Stimulated activated CD4-positive, alpha-beta T cell treated with anti-CD3 and anti-CD28 coated beads, Interleukin-2, amount 100 ng/mL, for 48 hours (primary cell): ENCODE measurements at places on chromosomes 11 and 22.

DNA sequence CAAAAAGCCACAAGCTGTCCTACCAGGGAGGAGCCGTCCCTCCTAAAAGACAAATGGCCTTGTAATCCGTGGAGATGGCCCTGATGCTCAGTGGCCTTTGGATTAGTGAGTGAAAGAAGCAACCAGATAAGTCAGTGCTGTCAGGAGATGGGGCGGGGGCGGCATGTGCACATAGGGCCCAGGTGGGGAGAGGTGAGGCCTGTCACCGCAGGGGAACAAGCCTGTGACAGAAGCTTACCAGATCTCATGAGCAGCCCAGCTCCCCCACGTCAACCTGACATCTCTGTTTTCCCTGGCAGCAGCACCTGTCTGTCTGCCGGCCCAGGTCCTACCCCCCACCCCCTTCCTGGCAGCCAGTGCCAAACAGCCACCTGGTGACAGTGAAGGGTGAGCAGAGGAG is 162.6 kb downstream of the BUD13 start:
- DNase-seq: no peak

- DNase-seq: no peak
These were observed 107.4 kb downstream of the RASSF10 start for GRCh38 chr11:13116491-13116890.

GRCh38 chr11:26947379-26947844 is 46.5 kb upstream of the FIBIN start:
- no peak for DNase-seq

DNA sequence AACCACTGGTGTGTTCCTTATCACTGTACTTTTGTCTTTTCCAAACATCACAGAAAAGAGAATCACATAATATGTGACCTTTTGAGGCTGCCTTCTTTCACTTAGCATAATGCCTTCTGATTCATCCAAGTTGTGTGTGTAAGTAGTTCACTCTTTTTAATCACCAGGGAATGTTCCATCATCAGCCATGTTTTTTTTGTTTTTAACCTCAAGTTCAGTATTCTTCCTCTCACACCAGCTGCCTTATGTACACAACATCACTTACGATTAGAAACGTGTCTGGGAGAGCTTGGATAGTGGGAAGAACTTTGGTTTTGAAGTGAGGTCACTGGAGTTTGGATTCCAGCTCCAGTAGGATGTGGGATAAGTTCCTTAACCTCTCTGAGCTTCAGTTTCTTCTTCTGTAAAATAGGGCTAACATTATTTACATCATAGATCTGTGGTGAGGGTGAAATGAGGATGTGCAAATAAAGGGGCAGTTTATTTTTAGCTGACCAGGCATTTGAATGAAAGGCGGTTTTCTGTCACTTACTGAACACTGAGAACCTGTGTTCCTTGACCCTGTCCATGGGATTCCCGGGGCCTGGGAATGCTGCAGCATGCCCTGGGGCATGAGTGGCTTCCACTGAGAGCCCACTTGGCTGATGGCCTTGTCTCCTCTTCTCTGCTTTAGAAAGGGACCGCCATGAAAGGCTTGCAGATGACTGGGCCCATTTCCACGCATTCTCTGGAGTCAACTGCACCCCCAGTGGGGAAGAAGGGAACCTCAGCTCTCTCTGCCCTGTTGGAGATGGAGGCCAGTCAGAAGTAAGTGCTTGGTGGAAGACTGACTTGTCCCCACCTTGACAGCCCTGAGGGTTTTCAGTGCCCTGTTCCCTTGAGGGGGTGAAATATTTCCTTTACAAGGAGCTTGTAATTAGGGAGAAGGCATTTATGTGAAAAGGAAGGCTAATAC is 92.6 kb downstream of the DEPDC5 start:
- no peak for DNase-seq

DNA sequence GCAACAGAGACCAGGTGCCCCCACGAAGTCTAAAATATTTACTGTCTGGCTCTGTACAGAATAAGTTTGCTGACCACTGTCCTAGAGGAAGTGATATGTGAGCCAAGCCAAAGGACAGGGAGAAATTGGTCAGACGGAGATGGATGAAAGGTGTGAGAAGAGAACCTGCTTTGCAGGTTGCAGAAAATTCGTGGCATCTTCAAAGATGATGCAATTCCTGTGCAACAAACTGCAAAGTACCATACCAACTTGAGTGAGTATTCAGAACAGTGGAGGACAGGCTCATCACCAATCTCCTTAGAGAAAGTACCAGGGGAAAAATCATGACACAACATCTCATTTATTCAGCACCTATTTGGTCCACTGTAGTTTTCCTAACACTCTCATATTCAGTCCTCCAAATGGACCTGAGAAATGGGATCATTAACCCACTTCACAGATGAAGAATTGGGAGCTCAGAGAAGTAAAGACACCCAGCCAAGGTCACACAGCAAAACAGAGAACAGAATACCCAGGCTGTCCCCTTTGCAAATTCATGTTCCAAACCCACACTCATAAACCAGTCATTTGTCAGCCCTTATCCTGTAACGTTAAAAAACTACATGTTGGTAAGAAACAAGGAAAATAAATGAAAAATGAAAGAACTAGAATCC is 536.8 kb downstream of the MIAT start:
- no peak for DNase-seq

GRCh38 chr22:28938286-28938833 is 55.0 kb downstream of the ZNRF3 start:
- no peak for DNase-seq

- DNase-seq: no peak
These were observed 110.0 kb upstream of the GAL start for GRCh38 chr11:68574308-68574707.

DNA sequence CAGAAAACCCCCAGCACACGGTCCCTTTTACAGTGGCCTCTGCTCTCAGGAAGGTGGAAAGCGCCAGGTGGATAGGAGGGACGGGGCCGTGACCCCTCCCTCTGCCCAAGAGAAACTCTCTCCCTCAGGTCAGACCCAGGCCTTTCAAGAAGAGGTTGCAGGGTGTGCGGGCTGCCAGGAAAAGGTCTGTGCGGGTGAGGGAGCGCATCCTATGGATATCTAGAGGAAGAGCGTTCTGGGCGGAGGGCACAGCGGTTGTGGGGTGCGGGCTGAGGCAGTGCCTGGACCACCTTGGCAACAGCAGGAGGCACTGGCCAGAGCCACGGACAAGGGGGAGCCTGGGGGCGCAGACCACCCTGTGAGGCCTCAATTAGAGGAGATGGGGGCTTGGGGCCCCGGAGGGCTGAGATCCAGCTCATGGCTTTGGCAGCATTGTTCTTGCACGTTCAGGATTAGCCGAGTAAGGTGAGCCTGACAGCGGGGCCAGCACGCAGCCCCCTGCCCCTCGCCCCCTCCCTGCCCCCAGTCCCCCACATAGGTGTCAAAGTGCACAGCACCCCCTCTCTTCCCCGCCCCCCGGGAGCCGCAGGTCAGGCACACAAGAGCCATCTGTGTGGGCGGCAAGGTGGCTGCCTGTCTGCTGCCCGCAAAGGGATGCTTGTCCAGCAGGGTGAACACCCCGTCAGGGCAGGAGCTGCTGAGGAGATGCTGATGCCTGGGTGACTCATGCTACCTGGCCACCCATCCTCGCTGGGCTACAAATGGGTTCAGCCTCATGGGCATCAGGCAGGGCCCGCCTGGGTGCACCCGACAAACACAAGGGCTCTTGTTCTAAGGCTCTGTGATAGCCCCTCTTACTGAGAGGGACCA is 92.8 kb upstream of the KCNQ1OT1 start:
- no peak for DNase-seq

DNA sequence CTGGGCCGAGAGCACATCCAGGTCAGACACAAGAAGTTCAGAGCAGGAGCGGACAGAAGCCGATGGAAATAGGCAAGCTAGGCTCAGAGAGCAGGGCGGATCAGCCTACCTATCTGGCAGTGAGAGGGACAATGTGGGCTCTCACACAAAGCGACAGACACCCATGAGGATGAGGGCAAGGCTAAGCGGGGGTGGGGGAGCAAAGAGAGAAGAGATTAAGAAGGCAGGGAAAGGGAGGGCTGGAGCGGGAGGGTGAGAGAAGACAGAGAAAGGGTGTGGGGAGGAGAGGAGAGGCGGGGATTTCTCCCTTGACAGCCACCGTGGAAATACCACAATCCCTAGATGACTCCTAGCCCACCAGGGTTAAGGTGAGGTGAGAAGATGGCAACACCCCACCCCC is 57.9 kb downstream of the BUD13 start:
- no peak for DNase-seq

DNA sequence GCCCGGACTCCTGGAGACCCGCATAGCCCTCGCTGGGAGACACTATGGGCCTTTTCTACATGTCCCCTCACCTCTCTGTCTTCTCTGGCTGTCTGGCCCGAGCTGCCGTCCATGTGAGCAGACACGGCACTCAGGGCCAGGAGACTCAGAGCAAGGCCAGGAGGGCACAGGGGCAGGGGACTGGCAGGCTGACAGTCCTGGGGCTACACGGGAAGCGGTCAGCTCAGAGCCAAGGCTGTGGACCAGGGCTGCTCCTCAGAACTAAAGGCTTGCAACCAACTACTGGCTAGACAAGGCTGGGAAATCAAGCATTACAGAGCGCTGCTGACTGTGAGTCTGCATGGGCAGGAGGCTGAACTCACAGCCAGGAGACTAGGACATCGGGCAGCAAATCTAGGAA is 56.1 kb upstream of the CDON start:
- no peak for DNase-seq

DNA sequence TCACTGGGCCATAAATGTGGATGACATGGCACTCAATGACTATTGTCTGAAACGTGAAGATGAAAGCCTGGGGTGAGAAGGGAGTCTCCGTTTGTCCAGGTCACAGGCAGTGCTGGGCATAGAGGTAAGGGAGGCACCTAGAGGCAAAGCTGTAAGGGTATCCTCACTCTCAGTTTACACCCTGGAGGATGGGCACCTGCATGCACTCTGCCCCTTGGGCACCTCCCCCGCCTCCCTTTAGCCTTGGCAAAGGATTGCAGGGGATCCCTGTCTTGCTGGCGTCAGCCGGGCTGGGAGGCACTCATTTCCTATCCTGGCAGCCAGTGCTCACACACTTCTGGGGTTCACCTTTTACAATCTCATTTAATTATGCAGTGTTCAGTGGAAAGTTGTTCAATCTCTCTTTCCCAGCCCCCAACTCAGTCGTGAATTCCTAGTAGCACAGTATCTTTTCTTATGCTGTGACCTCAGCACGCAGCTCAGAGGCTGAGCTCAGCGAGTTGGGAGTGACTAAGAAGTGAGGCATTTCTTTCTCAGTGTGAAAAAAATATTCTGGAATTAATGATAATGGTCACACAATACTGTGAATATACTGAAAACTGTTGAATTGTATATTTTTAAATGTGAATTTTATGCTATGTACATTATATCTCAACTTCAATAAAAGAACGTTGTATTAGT is 866.6 kb downstream of the BRD1 start:
- no peak for DNase-seq

DNA sequence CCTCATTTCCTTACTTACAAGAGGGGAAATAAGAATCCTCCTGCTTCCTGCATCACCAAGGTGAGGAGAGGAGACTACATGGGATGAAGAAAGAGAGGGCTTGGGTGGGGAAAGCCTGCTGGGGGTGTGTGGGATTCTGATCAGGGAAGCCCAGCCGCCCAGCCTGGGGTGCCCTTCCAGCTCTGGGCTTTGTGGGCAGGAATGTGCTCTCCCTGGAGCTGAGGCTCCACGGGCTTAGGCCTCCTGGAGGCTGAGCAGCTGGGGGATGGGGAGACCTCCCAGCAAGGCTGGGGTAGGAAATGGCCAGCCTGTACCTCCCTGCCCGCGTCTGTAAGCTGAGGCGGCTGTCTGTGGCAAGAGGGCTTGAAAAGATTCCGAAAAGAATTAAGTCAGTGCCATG is 206.1 kb downstream of the GRIK4 start:
- no peak for DNase-seq

DNA sequence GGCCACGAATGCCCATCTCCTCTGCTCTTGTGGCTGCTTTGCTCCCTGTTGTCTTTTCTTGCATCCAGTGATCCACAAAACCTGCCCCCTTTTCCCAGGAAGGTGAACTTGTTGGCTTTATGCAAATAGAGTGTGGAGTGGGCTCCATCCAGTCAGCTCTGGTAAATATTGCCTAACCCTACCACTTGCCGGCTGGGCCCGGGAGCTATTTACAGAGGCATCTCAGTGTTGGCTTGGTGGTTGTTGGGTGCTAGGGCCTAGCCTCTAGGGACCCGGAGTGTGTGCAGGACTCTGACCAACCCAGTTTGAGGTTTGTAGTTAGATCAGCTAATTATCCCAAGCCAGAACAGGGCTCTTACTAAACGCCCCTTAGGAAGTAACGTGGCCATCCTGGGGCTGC is 40.8 kb upstream of the TLCD5 start:
- DNase-seq: no peak
